Heart right ventricle (tissue), 16 donors: ENCODE measurements at places on chromosomes 1 and 21. TPM values are rescaled to one million over a fixed set of nuclear protein-coding genes. Genes with fewer than 3 reads are reported as not detected.

DNA sequence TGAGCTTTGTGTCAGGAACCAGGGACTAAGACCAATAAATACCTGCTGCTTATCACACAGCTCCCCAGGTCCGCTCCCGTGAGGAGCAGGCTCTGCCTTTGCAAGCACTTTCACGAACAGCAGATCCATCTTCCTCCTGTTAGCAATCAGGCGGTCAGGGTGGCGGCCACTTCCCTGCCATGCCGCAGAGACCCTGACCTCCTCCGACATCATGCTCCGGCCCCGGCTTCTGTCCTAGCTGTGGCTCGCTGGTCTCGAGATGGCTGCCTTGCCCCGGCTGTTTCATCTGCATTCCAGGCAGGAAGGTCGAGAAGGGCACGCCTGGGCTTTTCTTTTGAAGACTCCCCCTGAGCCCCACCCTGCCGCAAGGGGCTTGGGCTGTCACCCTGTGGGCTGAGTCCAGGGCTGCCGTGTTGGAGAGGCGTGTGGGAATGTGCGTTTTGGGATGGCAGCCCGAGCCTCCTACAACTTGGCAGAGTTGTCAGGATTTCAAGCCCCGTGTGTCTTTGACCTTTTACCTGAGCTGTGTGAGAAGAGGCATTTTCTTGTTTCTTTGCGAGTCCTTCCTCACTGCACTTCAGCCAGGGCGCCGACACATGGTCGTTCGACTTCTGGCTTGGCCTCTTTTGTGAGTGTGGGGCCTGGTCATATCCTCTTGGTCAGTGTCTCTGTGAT is 59.5 kb downstream of the AGPAT3 start:
- no peak for DNase-seq

DNA sequence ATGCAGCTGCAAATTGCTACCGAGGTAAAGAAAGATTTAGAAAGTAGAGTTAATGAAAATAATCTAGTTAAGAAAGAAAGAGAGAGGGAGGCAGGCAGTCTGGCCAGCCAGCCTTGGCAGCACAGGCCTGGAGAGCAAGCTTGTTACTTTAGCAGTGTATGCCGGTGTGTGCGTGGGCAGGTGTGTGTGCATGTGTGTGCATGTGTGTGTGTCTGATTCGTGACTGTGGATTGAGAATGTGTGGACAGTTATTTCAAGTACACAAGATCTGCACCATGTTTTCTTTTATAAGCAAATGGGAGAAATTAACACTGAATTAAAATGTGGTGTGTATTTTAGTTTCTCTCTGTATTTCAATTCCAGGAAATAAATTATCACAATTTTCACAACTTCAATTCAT is 211.6 kb downstream of the DSCAM start:
- DNase-seq, result no peak

- no peak for DNase-seq
Measured at GRCh38 chr1:44389437-44389836, 15.6 kb upstream of the RNF220 start.

The ZBTB17 gene
- 19.0 TPM for total RNA-seq
